ENCODE measurements at places on chromosomes 2 and 18. TPM values are rescaled to one million over a fixed set of nuclear protein-coding genes. Genes with fewer than 3 reads are reported as not detected.

DNA sequence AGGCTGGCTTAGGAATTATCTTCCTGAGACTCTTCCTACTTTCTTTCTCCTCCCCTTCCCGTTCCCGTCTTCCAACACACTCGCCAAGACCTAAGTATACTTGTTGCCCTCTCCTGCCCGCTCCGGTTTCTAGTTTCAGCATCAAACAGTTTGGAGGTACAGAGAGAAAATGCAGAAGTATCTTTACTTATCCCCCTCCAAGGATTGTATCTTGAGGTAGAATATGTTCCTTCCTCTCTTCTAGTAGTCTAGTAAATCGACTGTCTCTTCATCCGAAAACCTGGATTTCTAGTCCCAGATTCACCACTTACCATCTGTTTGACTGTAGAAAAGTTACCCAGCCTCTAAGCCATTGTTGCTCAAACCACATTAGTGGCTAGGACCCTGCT, 755 bp downstream of the EIF4E2 start:
- peak overlapping the region; percentile 76 for H3K4me3 ChIP-seq
- H3K4me1 ChIP-seq = no peaks in the 10 kb centered on the region
- no peaks in the 10 kb centered on the region for H3K27me3 ChIP-seq
- H3K27ac ChIP-seq = no peak overlapping the region
- no peak for DNase-seq
- H3K36me3 ChIP-seq = no peaks in the 10 kb centered on the region

Gene SCN9A
- 15.2 TPM for total RNA-seq

- H3K36me3 ChIP-seq = no peaks in the 10 kb centered on the region
- no peaks in the 10 kb centered on the region for H3K4me1 ChIP-seq
- H3K27ac ChIP-seq = no peak overlapping the region
- no peak overlapping the region for H3K4me3 ChIP-seq
- no peak for DNase-seq
- no peaks in the 10 kb centered on the region for H3K27me3 ChIP-seq
Measured at GRCh38 chr2:82780050-82780449, 1679.0 kb downstream of the SUCLG1 start.

Gene FBXO11
- 64.8 TPM for total RNA-seq

Gene KIF5C
- 3.4 TPM for total RNA-seq

- no peak overlapping the region for H3K27ac ChIP-seq
- no peak for DNase-seq
- H3K27me3 ChIP-seq = no peaks in the 10 kb centered on the region
- H3K4me1 ChIP-seq = no peaks in the 10 kb centered on the region
- H3K4me3 ChIP-seq = no peak overlapping the region
Measured at GRCh38 chr2:67900826-67901225, 162.0 kb downstream of the C1D start.

- no peak overlapping the region for H3K27ac ChIP-seq
- no peak for DNase-seq
- H3K27me3 ChIP-seq = no peaks in the 10 kb centered on the region
- H3K4me3 ChIP-seq = no peak overlapping the region
- no peaks in the 10 kb centered on the region for H3K4me1 ChIP-seq
- H3K36me3 ChIP-seq = no peaks in the 10 kb centered on the region
Measured at GRCh38 chr2:40208463-40208862, 243.4 kb downstream of the SLC8A1 start.

All from aorta (tissue), 5 donors.